ENCODE measurements at places on chromosomes 6 and 20.

DNA sequence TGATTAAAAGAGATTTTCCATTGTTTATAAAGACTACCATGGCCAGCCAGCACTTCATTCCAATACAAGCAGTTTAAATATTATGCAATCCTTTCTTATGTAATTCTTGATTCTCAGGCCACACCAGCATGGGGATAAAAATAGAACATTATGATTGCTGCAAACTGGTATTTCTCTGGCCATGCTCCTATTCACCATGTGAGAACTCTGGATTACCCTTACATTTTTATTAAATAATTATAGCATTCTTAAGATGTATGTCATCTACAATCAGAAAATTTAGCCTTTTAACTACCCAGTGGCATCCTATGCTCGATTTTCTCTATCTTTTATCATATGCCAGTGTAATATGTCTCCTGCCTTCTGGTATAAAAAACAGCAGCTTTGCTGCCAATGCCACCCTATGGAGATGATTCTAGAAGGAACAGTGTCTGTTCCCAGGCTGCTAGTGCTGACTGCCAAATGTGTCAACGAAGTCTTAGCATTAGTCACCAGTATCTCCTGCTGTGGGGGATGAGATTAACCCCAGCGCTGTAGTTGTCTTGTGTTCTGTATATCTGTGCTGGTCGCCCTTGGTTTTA, 501.4 kb downstream of the BCKDHB start:
- DNase-seq, result no peak

- DNase-seq, result no peak
Measured at GRCh38 chr6:31379850-31380249, 22.9 kb upstream of the HLA-B start.

- no peak for DNase-seq
Measured at GRCh38 chr6:27962506-27962905, 5.5 kb downstream of the OR2B6 start.

DNA sequence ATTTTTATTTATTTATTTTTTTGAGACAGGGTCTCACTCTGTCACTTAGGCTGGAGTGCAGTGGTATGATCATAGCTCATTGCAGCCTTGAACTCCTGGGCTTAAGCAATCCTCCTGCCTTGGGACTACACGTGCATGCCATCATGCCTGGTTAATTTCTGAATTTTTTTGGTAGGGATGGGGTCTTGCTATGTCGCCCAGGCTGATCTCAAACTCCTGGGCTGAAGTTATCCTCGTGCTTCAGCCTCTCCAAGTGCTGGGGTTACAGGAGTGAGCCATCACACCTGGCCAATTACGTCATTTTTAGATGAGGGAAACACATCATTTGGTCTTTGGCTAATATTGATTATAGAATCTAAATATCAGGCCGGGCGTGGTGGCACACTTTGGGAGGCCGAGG, 32.1 kb downstream of the SOX4 start:
- no peak for DNase-seq

DNA sequence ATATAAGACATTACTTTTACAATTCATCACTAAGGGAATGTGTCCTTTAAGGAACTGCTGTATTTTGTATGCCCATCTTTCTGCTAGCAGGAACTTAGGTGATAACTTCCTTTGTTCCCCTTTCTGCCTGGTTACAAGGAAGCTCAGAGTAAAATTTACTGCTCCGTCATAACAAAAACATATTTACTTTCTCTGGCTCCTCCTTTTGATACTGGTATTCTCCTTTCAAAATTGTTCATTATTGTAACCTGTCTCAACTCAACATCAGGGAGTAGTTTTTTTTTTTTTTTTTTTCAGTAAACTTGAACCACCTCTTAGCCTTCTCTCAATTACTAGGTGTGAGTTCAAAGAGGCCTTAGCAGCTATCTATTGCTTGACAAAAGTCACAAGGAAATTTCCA, 37.1 kb downstream of the RIPOR2 start:
- DNase-seq, result no peak

DNA sequence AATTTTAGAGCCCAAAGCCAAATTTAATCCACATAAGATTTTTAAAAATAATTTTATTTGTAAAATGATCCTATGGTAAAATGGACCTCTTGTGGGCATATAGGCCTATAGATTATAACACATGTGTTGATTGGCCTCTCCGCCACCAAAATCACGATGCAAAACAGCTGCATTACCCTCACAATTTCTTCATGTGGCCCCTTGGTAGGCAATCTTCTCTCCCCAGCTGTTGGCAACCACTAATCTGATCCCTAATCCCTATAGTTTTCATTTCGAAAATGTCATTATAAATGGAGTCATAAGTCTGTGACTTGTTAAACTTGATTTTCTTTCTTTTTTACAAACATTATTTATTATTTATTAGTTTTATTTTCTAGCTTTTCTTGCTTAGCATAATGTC, 263.9 kb upstream of the SULF2 start:
- DNase-seq, result no peak

DNA sequence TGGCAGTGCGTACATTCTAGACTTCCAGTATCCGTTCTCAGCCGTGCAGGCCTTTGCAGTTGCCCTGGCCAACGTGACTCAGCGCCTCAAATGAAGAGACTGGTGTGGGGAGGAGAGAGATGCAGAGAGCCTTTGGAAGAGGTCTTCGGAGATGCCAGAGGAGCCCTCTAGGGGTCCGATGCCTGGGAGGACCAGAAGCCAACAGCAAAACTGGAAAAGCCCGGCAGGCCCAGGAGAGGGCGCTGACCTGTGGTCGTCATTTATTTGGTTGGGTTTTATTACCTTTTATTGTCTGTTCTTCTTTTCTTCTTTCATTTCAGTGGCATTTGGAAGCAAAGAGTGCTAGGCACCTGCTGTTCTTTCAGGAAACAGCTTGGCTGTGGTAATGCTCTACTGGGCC, 53.3 kb upstream of the TMEM181 start:
- no peak for DNase-seq

DNA sequence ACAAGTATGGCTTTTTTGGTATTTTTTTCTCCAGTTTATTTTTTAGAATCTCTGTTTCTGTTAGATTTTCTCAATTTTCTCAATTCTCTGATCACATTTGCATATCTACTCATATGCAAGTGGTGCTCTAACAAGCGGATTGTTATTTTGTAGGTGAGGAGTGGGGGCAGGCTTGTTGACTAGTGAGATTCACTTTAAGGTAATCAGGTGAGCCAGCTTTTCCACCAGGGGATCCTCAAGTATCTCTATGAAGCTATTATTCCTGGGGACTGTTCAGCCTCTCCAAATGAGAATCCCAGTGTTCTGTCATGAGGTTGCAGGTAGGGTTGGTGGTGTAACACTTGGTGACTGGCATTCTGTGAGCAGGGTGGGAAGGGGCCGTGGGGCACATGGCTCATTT, 274.3 kb upstream of the FERMT1 start:
- no peak for DNase-seq

GRCh38 chr6:161748535-161749416, 474.9 kb upstream of the AGPAT4 start:
- no peak for DNase-seq

DNA sequence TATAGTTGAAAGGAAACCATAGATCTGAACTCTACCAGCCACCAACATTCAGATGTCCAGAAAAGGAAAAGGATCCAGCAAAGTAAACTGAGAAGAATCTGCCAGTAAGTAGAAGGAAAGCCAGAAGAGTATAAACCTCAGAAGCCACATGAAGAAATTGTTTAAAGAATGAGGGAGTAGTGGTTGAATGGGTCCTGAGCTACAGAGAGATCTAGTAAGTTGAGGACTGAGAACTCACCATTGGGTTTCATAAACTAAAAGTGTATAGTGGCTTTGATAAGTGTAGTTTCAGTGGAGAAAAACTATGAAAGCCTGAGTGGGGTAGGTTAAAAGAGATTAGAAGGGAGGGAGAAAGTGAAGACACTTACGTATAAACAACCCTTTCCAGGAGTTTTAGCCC, 32.0 kb upstream of the SUMO4 start:
- no peak for DNase-seq

GRCh38 chr6:54135665-54136369, 24.6 kb downstream of the MLIP start:
- DNase-seq, result no peak

DNA sequence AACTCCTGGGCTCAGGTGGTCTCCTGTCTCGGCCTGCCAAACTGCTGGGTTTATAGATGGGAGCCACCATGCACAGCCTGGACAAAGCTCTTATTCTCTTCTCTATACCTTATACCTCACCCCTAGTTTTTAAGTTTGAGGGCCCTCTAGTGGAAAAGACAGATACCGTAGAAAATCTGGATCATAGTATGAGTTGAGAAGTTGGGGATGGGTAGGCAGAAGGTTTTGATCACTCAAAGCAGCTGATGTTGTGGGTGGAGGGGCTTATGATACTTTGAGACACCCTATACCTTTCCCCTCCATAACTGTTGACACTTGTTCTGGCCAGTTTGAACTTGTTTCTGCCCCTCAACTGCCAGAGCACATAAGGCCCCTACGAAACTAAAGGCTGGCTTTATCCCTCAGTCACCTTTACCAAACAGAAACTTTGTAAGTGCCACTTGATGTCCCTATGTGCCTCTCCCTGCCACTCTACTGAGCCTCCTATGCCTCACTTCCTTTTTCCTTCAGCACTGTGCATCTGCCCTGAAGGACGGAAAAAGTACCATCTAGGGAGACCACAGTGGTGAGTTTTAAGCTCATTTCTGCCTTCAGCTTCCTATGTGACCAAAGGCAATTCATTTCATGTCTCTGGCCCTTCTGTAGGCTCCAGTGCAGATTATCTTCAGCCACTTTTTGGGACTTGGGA, 28.6 kb downstream of the RALY start:
- DNase-seq, result no peak

- no peak for DNase-seq
Measured at GRCh38 chr6:90714319-90714718, 127.4 kb upstream of the MAP3K7 start.

- DNase-seq, result no peak
Measured at GRCh38 chr6:169246445-169246844, 7.2 kb downstream of the THBS2 start.

- DNase-seq, result peak; percentile 36
Measured at GRCh38 chr20:50191544-50192363, 1.1 kb downstream of the CEBPB start.

DNA sequence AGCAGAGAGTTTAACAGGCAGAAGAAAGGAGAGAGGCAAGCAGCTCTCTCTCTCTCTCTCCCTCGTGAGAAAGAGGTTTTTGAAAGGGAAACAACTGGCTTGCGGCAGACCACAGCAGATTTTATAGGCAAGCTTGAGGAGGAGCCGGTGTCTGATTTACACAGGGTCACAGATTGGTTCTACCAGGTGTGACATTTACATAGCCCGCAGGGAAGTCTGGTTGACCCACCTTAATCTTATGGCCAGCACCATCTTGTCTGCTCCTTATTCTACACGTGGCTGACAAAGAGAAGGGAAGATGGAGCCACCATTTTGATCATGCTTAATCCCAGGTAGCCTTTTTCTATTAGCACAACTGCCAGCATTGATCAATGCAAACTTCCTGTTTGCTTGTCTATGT, 65.4 kb downstream of the OR2J2 start:
- no peak for DNase-seq

DNA sequence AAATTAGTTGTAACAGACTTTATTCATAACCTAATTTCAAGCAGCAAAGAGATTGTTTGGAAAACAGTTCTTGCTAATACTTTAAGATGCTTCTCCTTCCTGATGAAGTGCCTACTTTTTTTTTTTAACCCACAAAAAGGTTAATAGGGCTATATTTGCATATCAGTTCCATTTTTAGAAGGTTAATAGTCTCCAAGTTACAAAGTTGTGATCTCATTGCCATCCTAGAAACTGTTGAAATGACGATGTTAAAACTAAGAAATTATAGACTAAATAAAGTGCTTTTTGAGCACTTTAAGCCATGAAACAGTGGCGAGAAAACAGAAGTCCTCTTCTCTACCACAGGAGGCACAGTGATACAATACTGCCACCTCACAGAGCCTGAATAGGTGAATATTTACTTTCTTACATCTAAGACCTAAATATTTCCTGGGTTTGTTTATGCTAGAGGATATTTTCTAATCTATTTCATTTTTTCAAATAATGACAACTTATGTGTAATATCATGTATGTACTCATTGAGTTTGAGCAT, 5.3 kb downstream of the RNF144B start:
- DNase-seq, result no peak

- no peak for DNase-seq
Measured at GRCh38 chr6:43506171-43506570, 4.0 kb downstream of the LRRC73 start.

- no peak for DNase-seq
Measured at GRCh38 chr6:16329233-16329632, 90.8 kb downstream of the GMPR start.
